ENCODE measurements at places on chromosomes 6 and 20.

DNA sequence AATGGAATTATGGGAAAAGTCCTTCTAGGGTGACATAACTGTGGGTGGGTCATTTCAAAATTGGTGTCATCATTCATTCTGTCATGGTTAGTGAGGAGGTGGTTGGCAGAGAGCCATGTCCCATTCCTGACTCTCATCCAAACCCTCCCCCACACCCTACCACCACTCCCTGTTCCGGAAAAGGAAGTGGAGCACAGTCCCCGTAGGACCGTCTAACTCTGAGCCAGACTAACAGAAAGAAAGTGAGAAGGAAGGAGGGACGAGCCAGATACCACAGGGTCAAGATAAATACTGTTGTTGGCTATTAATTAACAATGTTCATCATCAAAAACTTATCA lies 4.8 kb downstream of the TRIM10 start:
- DNase-seq: no peak

DNA sequence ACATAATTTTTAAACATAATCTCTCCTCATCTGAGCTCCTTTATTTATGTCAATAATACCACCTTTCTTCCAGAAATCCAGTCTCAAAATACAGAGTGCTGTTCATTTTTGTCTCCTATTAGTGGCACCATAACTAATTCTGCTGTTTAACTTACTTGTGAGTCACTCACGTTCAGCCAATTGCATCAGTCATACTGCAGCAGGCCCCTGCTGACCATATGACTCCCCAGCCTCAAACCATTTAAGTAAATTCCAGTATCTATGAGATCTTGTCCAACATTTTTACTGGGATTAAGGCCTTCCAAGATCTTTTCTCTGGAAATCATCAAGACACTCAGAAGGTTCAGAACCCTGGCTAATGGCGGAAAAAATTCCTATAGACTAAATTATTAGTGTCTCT lies 982.2 kb upstream of the MAP3K7 start:
- DNase-seq: no peak

GRCh38 chr6:40986364-40986763 lies 52.7 kb downstream of the UNC5CL start:
- DNase-seq: no peak

DNA sequence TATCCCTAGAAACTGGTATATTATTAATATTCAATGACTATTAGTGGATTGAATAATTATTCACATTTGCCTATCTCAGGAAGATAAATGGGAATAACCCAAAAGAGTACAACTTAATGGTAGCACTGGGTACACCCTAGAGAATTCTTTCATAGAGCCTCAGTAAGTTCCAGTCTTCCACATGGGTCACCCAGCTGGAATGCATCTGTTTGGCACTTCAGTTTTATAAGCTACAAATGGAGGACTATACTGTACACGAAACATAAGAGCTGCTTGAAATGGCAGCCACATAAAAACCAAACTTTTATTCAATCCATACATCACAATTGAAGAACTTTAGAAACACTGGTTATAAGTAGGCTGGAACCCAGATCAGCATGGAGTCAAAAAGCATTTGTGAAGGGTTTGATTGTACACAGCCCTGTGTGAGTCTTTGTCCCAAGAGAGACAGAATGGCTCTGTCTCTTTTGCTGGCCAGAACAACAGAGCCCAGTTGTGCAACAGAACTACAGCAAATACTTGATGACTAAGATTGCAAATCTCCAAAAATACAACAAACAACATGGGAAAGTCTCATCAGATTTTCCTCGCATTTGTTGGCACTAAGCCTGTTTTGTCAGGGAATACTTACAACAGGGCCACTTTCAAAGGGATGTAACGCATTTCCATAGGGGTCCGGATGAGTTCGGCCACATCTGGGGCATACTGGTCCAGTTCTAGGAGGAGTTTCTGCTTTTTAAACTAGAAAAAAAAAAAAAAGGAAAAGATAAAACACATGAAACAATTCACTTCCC lies 39.5 kb downstream of the PIGU start:
- no peak for DNase-seq

DNA sequence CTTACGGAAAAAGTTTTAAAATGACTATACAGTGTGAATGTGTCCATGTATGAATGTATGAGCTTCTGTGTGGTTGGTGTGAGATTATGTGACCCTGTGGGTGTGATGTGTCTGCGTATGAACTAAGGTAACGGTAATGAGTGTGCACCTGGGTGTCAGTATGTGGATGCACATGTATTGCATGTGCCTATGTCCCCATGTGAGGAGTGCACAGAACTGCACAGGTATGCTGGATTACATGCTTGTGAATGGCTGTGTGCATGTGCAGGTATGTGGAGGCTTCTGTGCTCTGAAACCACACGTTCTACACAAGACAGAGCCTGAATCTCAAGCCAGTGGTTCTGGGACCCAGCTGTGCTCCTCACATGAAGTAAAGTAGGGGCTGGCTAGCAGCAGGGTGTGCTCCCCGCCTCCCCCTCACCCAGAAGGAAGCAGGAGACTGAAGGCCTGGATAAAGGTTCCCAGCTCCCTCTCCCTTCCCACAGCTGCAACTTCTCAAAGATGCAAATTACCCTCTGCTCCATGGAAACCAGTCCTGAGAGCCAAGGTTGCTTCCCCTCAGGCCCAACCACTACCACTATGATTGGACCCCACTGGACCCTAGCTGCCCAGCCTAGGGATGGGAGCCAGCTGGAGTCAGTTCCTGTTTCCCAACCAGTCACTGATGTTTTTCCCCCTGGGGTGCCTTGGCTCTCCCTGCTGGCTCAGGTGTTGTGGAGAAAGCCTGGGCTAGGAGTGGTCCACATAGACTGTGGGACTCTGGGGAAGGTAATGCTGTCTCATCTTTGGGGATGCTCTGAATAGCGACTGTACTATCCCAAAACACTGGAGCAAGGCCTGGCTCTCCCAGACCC lies 24.8 kb upstream of the SPDEF start:
- DNase-seq: no peak

GRCh38 chr6:21741221-21742109 lies 147.9 kb downstream of the SOX4 start:
- no peak for DNase-seq

DNA sequence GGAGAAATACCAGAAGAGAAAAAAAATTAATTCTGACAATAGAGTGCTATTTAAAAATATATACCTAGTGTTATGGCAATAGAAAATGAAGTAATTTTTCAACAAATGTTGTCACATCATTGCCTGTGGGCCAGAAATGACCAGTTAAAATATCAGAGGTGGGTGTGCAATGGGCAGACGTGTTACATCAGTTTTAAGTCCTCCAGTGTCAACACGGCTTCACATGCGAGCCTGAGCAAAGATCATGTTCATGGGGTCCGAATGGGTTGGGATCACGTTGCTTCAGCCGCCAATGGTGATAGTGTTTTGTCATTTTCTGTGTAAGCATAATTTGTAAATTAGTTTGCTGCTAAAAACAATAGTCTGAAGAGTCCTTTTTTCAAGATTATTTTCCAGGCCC lies 27.5 kb downstream of the TMEM200A start:
- DNase-seq: no peak

DNA sequence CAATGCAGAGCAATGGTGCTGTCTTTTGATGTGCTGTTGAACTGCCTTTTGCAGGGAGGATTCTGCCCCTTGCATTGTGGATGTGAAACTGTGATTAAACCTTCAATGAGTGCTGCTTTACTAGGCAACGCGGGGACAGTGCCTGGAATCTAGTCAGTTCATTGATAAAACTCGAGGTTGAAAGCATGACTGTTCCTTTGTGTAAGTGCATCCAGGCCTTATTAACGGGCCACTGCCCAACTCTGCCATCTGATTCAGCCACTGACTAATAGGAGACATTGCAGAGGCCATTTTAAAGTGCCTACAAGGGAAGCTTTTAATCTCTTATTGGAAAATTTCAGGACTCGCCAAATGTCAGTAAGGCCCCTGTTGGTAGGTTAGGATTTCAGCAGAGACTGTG lies 49.3 kb downstream of the SLC35F1 start:
- no peak for DNase-seq

DNA sequence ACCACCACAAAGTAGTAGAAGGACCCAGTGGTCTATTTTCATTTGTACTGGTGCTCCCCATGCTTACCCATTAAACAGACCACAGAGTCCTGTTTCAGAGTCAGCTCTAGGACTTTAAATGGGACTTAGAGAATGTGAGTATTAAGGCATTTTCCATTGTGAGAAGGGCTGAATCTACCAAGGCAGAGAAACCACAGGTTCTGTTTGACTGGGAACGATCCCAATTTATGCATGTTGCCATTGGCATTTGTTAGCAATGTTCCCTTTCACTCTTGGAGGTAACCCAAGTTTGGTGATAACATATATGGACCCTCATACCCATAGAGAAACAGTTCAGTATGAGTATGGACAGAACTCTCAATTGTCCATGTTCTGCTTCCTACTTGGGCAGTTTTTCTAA lies 672.8 kb downstream of the KIF16B start:
- no peak for DNase-seq

- no peak for DNase-seq
Measured at GRCh38 chr6:52644253-52644652, 26.7 kb upstream of the TMEM14A start.

GRCh38 chr20:35121186-35121585 lies 25.9 kb downstream of the EDEM2 start:
- DNase-seq: no peak

DNA sequence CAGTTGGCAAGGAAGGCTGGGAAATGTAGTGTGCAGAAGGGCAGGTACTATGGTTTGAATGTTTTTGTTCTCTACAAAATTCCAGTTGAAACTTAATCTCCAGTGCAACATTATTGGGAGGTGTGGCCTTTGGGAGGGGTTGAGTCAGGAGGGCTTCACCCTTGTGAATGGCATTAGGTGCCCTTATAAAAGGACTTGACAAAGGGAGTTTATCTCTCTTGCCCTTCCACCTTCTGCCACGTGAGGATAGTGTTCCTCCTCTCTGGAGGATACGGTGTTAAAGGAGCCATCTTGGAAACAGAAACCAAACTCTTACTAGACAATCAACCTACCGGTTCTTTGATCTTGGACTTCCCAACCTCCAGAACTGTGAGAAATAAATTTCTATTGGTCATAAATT lies 82.2 kb upstream of the LRFN2 start:
- no peak for DNase-seq

DNA sequence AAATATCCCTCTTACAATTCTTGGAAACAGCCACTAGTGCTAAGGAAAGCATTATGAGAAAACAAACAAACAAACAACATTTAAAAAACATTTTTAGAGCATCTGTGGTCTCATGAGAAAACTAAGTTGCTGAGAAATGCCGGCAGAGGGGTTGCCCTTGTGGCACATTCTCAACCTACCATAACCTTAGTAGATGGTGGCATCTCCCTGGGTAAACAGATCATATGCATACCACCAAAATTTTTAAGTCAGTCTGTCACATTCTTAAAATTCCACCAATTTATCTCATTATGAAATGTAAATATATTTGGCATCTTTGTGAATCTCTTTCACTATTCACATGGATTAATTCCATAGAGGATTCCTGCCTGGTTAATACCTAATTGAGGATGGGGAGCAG lies 575.7 kb upstream of the MARCKS start:
- no peak for DNase-seq

DNA sequence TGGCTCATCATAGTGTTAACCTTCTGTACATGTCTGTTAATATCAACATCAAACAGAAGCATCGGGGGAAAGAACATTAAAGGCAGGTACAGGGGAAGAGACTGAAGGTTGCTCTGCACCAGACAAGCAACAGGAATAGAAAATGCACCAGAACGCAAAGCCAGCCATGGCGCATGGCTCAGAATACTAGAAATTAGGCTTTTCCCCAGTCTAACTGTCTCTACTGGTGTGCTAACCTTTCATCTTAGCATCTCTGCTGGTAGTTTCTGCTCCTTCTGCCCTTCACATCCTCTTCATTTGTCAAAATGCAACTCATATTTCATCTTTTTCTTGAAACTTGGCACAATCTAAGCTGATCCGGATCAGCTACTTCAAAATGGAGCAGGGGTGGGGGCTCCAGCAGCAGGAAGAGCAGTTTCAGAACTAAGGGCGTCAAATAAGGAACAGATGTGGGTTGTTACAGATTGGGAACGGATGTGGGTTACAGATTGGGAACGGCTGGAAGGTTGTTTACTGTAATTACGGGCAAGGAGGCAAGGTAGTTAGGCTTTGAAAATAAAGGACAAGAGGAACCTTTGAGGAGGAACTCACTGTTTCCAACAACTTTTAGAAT lies 13.1 kb upstream of the RNASET2 start:
- no peak for DNase-seq

- DNase-seq: no peak
Measured at GRCh38 chr6:108838101-108838717, 10.0 kb upstream of the ARMC2 start.

- no peak for DNase-seq
Measured at GRCh38 chr20:44014807-44015732, 100.4 kb downstream of the TOX2 start.

GRCh38 chr6:132952986-132953385 lies 138.6 kb downstream of the RPS12 start:
- DNase-seq: no peak

DNA sequence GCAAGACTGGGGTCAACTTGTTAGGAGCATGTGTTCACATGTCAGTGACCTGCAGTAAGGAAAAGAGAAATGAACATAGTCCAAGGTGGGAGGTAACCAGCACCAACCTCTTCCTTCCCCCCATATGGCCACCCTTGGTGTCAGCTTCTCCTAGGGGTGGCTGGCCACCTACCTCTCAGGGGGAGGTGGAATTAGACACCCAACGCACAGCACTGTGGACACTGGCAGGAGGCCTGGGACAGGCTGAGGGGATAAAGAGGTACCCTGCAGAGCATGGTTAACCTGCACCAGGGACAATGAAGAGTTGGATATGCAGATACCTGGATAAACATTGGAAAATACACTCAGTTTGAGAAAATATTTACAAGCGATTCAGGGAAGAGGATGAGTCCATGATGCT lies 84.5 kb downstream of the IYD start:
- no peak for DNase-seq

- DNase-seq: no peak
Measured at GRCh38 chr6:52537001-52537753, 39.7 kb downstream of the TRAM2 start.

- DNase-seq: no peak
Measured at GRCh38 chr6:15978426-15978825, 150.5 kb upstream of the MYLIP start.

DNA sequence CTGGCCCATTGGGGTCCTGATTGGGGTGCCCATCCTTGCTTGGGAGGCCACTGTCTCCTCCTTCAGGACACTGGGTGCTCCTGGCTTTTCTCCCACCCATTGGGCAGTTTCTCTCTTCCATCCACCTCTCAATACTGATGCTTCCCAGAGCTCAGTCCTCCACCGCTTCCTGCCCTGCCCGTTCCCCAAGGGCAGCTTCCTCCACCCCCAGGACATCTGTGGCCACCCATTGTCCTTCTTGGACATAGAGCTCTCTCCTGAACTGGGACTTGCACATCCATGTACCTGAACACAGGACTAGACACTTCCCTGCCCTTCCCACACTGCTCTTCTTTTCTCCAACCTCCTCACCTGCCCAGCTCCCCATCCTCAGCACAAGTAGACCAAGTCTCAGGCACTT lies 69.4 kb upstream of the NNAT start:
- DNase-seq: no peak

DNA sequence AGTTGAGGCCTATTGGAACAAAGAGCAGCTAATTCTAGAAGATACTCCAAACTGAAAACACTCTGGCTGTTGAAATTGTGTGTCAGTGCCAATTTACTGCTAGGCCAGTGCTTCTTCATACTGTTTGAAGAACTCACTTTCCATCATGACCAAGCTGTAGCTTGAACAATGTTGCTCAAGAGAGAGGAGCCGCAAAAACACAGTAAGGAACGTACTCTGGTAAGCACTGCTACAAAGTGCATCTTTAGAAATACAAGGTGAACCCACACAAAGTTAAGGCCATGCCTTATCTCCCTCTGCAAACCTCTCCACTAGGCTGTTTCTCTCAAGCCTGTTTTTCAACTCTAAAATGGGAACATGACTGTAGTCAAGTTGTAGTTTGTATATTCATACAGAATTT lies 74.5 kb upstream of the TULP1 start:
- no peak for DNase-seq
